ENCODE measurements at places on chromosomes 2 and 18. TPM values are rescaled to one million over a fixed set of nuclear protein-coding genes. Genes with fewer than 3 reads are reported as not detected.
A peak's percentile ranks its signal among the peaks of the same experiment; 100 is the strongest.

DNA sequence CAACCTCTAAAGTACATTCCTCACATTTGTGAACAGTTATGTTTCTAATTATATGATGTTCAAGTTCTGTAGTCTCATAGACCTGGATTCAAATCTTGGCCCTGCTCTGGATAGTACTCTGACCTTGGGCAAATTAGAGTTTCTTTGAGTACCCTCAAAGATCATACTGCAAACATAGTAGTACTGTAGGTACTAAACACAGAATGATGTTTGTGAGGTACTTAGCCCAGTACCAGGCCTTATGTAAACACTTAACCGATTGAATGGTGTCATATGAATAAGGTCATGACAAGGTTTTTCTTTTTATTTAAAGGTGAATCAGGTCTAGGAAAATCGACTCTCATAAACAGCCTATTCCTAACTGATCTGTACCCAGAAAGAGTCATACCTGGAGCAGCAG lies 19.1 kb downstream of the SEPTIN2 start:
- no peak for DNase-seq

DNA sequence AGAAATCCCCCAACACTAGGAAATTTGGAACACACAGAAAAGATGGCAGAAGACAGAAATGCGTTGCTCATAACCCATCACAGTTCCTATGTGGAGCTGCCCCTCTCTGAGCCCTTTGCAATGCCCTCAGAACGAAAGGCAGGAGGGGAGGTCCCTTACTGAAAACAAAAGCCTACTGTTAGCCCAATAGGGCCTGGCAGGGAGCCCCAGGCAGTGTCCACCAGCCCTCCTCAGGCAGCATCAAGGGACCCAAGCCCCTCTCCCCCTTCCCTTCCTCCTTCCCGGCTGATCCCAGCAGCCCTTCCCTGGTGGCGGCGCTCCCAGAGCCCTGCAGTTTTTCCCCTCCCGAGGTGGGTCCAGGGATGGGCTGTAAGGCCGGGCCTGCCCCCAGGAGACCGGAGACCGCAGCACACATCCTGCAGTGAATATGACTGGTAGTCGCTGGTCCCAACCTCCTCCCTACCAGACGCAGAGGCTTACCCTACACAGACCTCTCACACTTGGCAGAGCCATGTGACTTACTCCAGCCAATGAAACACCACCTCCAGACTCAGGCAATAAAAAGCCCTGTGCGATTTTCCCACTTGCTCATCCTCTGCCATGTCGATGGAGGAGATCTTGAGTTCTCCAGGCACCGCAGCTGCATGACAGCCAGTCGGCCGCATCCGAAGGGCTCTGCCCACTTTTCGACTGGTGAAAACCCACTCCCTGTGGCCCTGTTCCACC lies 19.4 kb upstream of the DUSP2 start:
- peak; percentile 46 for DNase-seq

GRCh38 chr2:217402761-217403383 lies 543.0 kb upstream of the TNP1 start:
- no peak for DNase-seq

DNA sequence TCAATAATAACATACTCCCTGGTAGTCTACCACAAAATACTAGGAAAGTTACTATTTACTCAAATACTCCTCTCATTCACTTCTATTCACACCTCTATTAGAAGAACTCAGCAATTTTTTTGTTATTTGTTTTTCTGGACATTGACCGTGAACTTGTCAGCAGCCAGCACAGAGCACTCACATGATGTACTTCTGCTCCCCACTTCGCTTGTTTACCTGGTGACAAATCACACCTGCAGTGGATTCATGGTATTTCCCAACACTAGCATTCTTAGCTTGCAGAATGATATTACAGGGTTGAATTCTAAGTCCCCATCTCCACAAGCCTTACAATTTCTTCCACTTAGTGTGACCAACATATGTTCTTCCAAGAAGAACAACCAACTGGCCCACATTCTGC lies 238.2 kb downstream of the SATB2 start:
- DNase-seq, result no peak

DNA sequence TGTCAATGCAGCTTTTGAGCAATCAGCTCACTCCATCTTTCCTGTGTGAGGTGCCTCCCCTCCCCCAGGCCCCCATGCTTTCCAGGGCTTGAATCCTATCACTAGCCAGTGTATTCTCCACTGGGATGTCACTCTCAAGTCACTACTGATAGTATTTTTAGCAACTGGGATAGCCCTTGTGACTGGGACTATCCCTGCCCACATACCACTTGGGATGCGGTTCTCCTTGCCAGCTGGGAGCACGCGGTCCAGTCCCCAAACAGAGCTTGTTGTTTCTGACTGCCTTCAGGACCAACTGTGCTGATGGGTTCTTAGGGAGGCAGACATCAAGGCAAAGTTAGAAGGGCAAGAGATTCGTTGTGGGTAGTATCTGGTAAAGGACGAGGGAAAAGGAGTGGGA lies 134.9 kb downstream of the FAM161A start:
- no peak for DNase-seq

HDAC4 gene
- polyA plus RNA-seq, result 7.4 TPM

REG1A gene
- not detected for polyA plus RNA-seq

LYG2 gene
- not detected for polyA plus RNA-seq

VWA3B gene
- not detected for polyA plus RNA-seq

- no peak for DNase-seq
Measured at GRCh38 chr18:46252759-46253158, 148.6 kb downstream of the HAUS1 start.

ALMS1 gene
- polyA plus RNA-seq, result 2.7 TPM

- DNase-seq, result no peak
Measured at GRCh38 chr2:214545898-214546542, 135.2 kb downstream of the VWC2L start.
